ENCODE measurements at places on chromosomes 3 and 15.

- DNase-seq = no peak
These were observed 394.9 kb downstream of the PTPRG start for GRCh38 chr3:61956236-61956635.

GRCh38 chr15:40100123-40100946, 8.3 kb downstream of the BMF start:
- DNase-seq = no peak

GRCh38 chr3:31371484-31372177, 161.1 kb upstream of the STT3B start:
- DNase-seq = no peak

DNA sequence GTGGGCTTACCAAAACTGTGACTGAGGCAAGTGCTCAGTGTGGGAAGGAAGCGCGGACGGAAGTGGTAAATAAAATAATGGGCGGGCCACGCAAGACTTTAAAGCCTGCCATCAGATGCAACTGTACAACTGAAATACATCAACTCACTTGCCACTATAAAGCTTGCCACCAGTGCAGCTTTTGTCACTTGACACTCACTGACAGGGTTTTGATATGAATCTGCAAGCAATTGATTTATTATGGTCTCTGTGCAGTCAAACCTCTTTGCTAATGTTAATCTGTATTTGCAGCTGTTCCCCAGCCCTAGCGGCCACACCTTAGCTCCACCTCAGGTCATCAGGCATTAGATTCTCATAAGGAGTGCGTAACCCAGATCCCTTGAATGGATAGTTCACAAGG, 2.3 kb upstream of the GFM1 start:
- peak; percentile 25 for DNase-seq

GRCh38 chr3:188041193-188041592, 112.8 kb upstream of the LPP start:
- no peak for DNase-seq

- DNase-seq = no peak
These were observed 22.8 kb upstream of the CEP152 start for GRCh38 chr15:48833526-48834239.

DNA sequence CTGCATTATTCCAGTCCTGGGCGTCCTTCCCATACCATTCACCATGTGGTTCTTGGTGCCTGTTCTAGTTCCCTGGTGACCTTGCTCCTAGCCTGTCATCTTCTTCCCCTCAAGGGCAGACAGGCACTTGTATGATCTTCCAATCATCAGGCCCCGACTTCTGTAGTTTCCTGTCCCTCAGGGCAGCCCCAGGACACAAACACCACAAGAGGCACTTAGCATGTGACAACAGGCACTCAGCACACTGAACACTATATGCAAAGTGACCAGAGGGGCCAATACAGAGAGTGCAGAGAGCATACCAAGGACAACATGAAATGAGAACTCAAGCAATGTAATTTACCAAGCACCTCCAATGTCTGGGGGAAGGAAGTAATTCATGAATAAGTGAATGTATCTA, 17.9 kb downstream of the TMEM40 start:
- DNase-seq = no peak

DNA sequence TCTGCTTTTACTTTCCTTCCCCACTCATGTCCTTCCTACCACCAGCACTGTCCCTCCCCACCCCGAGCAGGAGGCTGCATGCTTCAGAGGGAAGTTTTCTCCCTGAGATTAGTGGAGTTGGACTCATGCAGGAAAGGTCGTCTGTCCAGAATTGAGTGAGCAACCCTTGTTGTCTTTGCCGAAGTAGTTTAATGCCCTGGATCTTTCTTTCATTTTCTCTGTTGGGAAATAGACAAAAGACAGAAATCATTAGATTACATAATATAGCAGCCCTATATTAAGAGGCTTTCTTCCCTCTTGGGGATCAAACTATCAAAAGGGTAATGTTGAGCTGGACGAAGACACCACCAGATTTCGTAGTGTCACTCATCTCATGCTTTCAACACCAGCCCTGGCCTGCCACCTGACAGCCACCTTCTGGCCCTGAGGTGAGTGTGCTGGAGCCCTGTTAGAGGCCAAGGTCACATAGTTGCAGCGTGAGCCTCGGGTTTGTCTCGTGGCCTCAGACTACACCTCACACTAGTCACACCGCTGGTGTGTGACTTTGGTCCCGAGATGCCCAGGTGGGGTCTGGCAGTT, 231.0 kb downstream of the ITPR1 start:
- no peak for DNase-seq

DNA sequence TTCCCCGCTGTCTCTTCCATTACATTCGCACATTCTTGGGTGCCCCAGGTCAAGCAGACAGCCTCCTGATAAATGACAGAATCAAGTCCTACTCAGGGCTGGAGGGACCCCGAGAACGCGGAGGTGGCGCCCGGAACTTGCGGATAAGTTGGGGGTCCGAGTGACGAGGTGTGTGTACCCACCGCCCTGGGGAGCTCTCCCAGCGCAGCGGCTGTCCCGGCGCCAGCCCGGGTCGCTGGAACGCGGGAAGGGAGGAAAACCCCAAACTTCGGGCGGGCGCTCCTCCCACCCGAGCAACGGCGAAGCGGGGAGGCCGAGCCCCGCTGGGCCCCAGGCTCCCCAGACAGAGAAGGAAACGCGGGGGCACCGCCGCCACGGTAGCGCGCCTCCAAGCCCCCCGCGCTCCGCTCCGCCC, 550 bp downstream of the CLN6 start:
- DNase-seq = no peak

GRCh38 chr15:80876348-80876674, 97.1 kb downstream of the CEMIP start:
- no peak for DNase-seq

GRCh38 chr15:25737218-25737643, 125.9 kb downstream of the ATP10A start:
- DNase-seq = no peak

- DNase-seq = no peak
These were observed 142.4 kb upstream of the TLE3 start for GRCh38 chr15:70240082-70240481.

DNA sequence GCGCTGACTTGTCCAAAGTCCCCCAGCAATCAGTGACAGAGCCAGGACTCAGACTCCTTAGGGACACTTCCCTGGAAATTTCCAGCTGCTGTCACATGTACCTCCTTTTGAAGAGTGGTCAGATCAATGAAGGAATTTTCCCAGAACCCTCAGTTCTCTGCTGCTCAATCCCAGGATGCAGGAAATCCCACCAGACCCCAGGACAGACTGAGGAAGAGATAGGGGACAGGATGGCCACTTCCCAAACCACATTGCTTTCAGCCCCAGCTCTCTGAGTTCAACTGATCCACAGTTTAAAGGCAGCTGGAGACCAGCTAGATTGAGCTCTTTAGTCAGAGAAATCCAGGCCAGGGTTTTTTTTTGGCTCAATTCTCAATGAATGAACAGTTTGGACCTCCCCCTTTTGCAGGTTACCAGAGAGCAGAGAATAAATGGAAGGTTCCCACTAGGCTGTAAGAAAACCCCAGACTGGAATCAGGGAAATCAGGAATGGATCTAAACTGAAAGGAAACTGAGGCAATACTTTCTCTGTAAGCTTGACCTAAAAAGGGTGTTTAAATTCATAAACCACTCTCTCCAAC, 1.5 kb downstream of the CYP1A1 start:
- DNase-seq = peak; percentile 31

GRCh38 chr15:70852501-70853317, 1.2 kb downstream of the LARP6 start:
- DNase-seq = no peak

DNA sequence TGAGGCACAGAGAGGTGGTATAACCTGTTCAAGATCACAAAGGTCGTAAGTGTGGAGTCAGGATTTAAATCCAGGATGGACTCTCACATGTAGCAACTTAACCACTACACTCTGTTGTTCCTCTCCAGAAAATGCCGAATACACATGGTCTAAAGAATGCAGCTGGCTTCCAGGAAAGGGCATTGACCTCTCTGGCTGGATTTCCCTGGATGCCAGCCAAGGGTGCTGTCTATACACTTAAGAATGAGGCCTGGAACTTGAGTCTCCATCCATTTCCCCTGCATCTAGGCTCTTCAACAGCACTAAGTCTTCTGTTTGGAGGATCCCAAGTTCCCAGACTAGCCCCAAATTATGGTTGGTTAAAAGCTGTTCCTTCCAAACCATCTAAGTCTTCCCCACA, 60.5 kb downstream of the CERS3 start:
- DNase-seq = no peak

- DNase-seq = no peak
These were observed 51.6 kb downstream of the SLC7A14 start for GRCh38 chr3:170534227-170534626.

DNA sequence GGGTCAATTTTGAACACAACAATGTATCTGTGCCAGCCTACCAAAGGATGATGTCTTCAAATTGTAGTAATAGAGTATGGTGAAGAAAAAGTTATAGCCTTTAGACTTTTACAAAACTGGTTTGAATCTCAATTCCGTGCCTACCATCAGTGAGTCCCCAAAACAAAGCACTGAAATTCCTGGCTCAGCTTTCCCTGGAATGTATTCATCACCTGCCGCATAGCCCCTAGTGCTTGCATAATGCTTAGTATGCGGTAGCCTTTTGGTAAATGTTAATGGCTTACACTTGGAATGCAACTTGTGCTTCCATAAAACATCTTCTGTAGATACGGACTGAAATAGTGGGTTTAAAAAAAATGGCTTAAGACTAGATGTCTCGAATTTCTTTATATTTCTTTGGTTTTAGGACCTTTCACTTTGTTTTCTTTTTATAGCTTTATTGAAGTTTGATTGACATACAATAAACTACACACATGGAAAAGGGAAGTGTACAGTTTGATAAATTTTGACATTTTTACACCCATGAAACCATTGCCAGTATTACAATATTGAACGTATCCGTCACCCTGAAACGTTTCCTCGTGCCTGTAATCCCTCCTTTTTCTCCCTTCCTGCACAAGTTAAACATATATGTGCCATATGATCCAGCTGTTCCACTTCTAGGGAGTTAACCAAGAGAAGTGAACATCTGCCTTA, 12.1 kb downstream of the SACM1L start:
- no peak for DNase-seq

- DNase-seq = no peak
These were observed 6.9 kb downstream of the CMTM7 start for GRCh38 chr3:32398531-32398930.

DNA sequence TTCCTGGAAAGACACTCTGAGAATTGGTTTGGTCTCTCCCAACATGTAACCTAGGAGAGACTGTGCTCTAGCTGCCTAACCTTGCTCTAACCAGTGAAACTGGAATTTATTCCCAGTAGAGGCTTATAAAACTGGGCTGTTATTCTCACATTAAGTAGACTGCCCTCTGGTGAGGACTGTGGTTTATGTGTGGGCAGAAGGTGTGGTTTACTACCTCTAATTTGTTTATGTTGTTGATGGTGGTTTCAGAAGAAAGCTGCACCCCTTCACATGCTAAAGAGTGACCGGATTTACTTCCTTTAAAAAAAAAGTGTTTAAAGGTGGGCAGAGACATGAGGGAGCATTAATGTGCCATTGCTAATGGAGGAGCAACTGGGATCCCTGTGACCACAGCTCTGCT, 273.2 kb downstream of the MECOM start:
- no peak for DNase-seq

DNA sequence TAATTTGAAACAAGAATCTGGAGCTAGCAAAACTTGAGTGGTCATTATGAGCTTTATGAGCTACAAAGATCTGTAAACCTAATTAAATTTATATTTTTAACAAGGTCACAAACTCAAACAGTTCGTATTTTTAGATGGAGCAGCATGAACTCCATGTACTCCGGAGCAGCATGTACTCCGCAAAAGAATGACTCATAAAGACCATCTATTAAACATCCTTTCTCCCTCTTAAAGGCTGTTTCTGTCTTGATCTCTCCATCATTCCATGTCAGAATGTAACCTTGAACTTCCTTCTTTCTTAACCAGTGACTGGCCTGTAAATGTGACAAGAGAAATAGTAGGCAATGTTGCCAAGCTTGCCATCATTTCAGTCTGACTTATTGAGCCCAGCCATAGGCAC, 696.9 kb downstream of the ZNF385D start:
- no peak for DNase-seq

GRCh38 chr3:43870120-43870519, 179.4 kb downstream of the ABHD5 start:
- DNase-seq = no peak

- DNase-seq = no peak
These were observed 1029.5 kb upstream of the NR2F2 start for GRCh38 chr15:95300958-95301357.

- DNase-seq = no peak
These were observed at the start of gene CGNL1 for GRCh38 chr15:57375827-57376695. Gene CGNL1 (plus strand): TSS chr15:57376505. CDS start chr15:57438000, 61,495 bp downstream.

DNA sequence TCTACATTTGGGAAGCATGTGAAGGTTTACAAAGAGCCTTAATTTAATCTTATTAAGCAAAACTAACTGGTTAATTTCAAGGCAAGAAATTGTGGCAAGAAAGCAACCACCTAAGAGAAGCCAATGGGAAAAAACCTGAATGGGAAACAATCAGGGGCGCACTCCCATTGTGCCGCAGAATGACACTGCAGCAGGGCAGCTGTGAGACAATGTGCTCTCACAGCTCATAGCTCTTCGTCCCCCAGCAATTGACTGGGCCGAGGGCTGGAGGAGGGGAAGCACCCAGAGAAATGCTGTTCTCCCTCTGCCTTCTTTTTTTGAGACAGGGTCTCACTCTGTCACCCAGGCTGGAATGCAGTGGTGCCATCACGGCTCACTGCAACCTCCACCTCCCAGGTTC, 93.3 kb upstream of the RAD18 start:
- no peak for DNase-seq

DNA sequence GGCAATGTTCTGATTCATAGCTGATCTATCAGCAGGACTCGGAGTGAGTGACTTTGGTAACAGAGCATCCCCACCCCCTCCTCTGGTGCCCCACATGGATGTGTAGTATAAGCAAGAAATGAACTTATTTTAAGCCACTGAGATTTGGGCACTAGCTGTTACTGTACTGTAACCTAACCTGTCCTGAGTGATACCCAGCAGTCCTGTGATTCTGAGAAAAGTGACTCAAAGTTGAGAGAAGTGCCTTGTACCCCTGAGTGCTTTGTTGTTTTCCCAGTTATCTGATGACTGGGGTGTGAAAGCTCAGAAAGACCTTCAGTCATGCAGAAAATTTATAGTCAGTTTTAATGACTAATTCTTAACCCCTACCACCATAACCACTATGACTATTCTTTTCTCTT, 439.9 kb upstream of the RBMS3 start:
- no peak for DNase-seq

GRCh38 chr15:56454836-56455235, 10.1 kb downstream of the MNS1 start:
- DNase-seq = no peak

DNA sequence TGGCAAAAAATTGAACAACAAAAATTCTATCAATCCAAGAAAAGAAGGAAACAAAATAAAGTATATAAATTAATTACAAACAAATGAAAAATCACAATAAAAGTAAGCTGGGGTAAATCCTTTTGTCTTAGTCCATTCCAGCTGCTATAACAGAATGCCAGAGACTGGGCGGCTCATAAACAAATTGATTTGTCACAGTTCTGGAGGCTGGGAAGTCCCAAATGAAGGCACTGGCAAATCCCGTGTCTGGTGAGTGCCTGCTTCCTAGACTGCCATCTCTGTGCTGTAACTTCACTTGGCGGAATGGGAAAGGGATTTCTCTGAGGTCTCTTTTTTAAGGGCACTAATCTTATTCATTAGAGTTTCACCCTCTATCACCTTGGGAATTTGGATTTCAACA, 53.6 kb upstream of the RPL35A start:
- DNase-seq = no peak

GRCh38 chr15:42811433-42811832, 74.5 kb upstream of the CDAN1 start:
- DNase-seq = no peak
